ENCODE measurements at places on chromosomes 3 and 15.

GRCh38 chr3:55910543-55910942 is 423.4 kb upstream of the WNT5A start:
- no peak for DNase-seq

DNA sequence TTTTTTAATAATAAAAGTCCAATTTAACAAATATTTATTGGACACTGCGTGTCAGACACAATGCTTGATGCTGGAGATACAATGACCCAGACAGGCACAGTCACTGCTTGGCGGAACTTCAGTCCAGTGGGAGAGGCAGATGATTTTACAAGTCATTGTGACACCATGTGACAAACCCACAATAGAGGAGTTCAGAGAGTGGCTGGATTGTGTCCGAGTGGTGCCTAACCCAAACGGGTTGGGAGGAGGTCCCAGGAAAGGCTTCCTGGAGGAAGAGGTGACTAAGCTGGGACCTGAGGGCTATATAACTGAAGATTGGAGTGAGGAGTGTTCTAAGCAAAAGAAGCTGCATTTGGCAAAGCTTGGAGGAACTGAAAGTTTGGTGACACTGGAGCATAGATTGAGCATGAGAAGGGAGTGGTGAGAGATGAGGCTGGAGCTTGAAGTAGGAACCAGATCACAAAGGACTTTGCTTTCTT is 41.4 kb downstream of the CRTC3 start:
- no peak for DNase-seq

DNA sequence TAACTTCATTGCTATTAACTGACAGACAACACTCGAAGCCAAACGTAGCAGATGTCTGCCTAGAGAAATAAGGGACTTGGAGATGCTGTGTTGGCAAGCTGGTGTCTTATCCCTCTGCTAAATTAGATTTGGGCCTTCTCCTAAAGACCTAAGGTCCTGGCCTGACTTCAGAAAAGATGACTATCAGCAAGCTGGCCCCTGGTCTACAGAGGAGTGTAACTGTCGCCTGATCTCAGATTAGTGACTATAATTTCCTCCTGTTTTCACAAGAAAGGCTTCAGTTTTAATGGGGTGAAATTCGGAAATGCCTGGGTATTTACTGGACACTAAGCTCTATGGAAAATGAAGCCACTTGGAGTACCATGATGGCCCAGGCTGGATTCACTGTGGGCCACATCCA is 53.1 kb upstream of the SLC7A14 start:
- no peak for DNase-seq

- DNase-seq: no peak
Measured at GRCh38 chr15:29569533-29570092, 252.7 kb downstream of the TJP1 start.

DNA sequence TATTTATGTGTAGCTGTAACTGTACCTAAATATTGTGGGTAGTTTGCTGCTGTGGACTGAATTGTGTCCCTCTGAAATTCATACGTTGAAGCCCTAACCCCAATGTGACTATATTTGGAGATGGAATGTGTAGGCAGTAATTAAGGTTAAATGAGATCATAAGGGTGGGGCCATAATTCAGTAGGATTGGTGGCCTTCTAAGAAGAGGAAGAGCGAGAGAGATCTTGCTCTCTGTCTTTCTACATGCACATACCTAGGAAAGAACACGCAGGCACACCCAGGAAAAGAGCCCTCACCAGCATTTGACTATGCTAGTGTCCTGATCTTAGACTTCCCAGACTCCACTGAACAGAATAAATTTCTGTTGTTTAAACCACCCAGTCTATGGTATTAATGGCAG is 67.6 kb upstream of the CFAP20DC start:
- DNase-seq: no peak

DNA sequence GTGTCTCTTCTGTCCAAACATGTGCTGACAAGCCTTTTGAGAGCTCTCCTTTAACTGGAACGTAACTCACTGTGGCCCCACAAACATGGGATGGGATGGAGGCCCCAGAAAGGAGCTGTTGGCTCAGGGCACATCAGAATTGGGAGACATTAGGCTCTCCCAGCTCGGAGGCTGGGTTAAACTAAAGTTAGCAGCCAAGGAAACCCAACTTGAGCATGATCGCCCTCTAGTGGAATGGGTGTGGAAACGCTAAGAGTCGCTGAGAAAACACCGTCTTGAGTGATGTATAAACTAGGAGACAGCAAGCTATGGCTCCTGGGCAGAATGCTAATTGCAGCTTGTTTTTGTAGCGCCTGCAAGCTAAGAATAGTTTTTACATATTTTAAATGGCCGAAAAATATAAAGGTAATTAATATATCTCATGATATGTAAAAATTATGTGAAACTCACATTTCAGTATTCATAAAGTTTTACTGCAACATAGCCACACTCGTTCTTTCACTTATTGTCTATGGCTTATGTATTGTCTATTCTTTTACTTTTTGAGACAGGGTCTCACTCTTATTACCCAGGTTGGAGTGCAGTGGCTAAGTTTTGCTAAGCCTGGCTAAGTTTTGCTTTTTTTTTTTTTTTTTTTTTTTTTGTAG is 138.8 kb upstream of the HACD2 start:
- peak; percentile 72 for DNase-seq

DNA sequence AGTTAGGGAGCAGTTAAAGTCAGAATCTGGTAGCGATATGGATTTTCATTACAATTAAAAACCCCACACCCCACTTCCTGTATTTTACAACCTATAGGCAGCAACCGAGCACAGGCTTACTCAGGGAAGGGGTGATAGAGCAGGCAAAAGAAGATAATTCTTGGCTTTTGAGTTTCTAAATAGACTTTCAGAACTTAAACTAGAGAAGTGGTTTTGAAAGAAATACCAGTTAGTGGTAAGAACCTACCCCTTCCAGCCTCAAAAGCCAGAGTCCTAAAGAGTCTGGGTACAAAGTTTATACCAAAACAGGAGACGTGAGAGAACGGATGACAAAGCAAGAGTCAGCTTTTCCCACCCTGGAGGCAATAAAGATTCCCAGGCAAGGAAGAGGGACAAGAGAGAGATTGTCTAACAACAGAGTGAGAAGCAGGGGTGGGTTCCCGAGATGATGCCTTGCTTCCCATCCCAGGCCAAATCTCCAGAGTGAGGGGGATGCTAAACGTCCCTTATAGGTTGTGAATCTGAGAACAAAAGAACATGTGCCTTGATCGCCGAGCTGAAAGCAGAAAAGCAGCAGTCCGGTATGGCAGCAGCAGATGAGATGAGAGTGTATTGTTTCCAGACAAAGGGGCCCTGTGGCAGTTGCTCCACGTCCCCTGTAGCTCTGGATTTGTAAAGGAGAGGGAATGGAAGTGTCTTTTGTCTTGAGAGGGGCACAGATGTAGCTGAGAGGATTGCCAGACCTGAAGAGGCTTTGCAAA is 36.8 kb downstream of the KLHL6 start:
- DNase-seq: no peak

DNA sequence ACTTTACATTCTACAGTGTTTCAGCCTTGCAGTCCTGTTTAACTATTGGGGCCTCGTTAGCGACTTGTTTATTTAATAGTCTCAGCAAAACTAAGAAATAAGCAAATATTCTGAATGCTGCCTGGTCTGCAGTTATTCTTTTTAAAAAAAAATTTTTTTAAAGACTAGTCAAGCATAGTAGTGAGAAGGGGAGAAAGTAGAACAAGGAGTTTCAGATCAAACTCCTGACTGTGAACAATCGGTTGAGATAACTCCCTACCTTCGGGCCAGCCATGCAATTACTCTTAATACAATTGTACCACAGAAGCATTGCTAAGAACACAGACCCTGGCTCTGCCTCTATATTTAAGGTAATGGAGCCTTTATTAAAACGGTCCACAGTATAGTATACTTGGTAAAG is 5.8 kb upstream of the DUT start:
- no peak for DNase-seq

DNA sequence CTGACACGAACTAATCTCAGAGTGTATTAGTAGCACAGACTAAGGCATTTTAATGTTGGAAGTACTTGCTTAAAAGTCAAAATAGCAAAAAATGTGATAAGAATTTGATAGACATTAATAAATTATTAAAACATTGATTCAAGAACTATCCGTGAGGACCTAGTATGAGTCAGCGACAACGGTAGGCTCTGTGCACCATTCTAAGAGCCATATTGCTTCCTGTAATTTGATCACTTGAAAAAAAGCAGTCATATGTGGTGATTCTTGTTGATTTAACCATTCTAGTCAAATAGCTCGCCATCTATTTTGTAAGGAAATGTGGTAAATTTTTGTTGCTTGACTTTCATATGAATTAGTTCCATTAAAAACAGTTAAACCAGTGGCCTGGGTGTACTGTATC is 534.9 kb upstream of the ARRDC4 start:
- DNase-seq: no peak

- DNase-seq: no peak
Measured at GRCh38 chr15:48609486-48609885, 36.0 kb downstream of the FBN1 start.

GRCh38 chr3:71813704-71814103 is 28.8 kb upstream of the PROK2 start:
- DNase-seq: no peak

GRCh38 chr15:33451385-33451784 is 140.6 kb downstream of the RYR3 start:
- no peak for DNase-seq

- DNase-seq: no peak
Measured at GRCh38 chr15:90539789-90540188, 10.1 kb downstream of the CRTC3 start.

DNA sequence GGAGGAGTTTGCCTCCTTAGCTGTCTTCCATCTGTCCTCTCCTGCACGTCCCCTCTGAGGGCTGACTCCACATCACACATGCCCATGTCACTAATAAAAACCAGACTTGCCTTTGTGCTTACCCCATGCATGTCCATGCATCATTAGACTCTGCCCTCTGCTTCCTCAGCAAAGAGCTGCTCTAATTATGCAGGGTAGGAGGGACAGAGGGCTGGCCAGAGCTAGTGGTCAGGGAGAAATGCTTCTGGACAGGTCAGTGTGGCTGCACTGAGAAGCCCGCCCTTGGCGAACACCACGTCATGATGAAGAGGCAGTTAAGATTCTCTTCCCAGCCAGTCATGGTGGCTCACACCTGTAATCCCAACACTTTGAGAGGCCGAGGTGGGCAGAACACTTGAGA is 8.9 kb downstream of the CA12 start:
- no peak for DNase-seq

DNA sequence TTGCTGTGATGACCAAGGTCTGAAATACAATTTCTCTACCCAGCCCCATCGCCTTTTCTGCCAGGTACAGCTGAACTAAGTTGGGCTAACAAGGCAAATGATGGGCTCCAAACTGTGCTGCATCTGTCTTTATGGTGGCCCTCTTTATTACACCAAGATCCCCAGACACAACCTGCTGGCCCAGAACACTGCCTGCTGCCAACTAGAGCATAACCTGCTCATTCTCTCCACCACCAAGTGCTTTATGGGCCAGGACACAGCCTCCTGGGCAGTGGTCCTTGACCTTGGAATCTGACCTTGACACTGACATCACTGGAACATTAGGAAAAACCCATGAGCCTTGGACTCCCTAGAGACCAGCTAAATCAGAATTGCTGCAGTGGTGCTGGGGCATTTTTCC is 3.3 kb downstream of the LINS1 start:
- DNase-seq: no peak

DNA sequence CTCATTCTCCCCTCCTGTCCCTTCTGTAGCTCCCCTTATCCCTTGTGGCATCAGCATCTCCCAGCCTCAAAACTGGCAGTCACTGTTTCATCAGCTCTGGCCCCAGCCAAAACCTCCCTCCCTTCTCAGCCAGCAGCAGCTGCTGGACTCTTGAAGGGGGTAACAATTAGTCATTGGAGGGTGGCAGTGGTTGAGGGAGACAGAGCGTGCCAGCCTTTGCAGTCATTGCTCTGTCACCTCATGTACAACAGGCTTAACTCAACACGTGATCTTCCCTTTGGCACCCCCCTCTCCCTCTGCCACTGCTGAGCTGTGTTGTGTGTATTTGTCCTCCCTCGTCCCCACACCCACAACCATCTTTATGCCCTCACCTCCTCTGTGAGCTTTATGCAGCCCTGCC is 28.2 kb downstream of the RBP2 start:
- DNase-seq: peak; percentile 72

DNA sequence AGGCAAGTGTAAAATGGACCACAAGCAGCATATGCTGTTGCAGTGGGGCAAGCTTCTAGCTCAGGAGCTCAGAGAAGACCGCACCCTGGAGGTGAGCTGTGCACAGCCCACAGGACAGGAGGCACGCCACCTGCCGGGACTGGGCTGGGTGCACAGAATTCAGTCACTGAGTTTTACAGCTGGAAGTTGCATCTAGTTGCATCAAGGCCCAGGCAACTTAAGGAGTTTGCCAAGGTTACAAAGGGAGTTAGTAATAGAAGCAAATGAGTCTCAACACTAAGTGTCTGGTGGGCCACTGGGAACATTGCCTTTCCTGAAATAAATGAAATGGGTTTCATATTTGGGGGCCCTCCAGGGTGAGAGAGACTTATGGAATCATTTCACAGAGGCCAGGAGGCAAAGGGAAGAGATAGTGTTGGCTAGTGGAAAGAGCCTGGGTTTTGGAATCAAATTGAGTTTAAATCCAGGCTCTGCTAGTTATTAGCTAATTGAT is 36.0 kb upstream of the TIMP4 start:
- no peak for DNase-seq

GRCh38 chr3:27340534-27340933 is 28.6 kb downstream of the NEK10 start:
- DNase-seq: no peak

DNA sequence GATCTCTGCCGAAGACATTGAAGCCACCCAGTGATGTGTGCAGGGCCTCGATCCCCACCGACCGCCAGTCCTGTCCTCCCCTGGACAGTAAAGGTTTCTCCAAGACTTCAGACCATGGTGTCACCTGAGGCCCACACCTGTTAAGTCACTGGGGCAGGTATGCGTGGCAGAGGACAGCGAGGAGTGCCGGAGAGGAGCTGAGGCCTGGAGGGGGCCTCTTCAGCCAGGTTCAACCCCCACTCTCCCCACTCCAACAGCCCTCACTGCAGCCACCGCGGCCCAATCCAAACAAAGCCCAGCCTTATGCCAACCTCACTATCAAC is 2.4 kb downstream of the GOLGA8B start:
- no peak for DNase-seq

DNA sequence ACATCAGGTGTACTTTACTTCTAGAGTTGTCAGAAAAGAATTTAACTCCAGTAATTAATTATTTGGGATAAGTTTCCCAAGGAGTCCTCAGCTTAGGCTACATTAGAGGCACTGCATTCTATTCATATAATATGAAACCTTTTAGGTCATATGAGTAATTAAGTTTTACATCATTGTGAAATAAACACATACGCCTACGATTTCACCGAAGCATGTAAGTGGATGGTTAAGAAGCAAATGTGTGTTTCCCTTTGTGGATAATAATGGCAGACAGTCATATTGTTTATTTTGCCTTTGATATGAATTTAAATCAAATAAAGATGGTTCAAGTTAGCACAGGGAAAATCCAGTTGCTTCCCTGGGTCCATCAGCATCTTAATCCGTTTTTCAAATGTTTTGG is 535.9 kb upstream of the ATP11B start:
- DNase-seq: no peak

- no peak for DNase-seq
Measured at GRCh38 chr3:168030577-168030976, 65.1 kb downstream of the GOLIM4 start.

All from NCI-H1436 (cell line).